HT1080 (cell line): ENCODE measurements at places on chromosomes 5 and 9.
A peak's percentile ranks its signal among the peaks of the same experiment; 100 is the strongest.

DNA sequence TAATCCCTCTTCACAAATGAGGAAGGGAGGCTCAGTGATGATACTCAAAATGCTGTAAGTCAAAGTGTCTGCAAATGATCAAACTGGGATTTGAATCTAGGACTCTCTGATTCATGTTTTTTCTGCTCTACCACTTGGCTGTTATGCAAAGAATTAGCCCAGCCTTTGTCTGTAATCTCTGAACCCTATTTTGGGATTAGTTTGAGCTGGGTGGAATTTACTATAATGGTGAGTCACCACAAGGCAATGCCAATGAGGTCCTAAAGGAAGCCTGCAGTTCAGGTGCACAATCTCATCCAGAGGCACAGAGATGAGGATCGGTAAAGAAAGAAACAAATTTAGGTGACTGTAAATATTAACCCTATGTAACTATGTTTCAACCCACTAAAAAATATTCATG lies 29.2 kb downstream of the RFK start:
- DNase-seq, result peak; percentile 57

GRCh38 chr9:63817622-63818518 lies 1467.1 kb downstream of the FOXD4L5 start:
- peak; percentile 36 for DNase-seq

GRCh38 chr9:114804505-114804904 lies 1.3 kb downstream of the TNFSF15 start:
- peak; percentile 76 for DNase-seq

- DNase-seq, result peak; percentile 19
These were observed 4.4 kb upstream of the TMEM268 start for GRCh38 chr9:114606597-114607207.

DNA sequence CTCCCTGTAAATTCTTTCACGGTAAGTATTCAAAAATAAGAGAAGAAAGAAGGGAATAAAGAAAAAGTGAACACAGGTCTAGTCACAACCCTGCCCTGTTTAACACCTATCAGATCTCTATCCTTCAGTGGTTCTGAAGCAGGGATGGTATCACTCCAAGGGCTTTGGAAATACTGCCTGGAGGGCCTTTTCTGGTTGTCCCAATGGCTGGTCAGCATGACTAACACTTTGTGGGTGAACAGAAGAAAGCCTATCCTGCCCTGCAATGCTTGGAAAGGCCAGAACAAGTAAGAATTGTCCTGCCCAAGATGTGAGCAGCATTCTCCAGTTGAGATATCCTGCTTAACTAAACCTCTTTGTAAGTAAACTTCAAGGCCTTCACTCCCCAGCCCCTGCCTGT lies 124.9 kb downstream of the TMEM167A start:
- DNase-seq, result peak; percentile 44

- DNase-seq, result no peak
These were observed 21.1 kb downstream of the LIFR start for GRCh38 chr5:38535248-38535750.

GRCh38 chr5:104344809-104345208 lies 782.2 kb upstream of the NUDT12 start:
- DNase-seq, result peak; percentile 82

GRCh38 chr5:5404381-5404780 lies 18.1 kb upstream of the ICE1 start:
- peak; percentile 73 for DNase-seq

DNA sequence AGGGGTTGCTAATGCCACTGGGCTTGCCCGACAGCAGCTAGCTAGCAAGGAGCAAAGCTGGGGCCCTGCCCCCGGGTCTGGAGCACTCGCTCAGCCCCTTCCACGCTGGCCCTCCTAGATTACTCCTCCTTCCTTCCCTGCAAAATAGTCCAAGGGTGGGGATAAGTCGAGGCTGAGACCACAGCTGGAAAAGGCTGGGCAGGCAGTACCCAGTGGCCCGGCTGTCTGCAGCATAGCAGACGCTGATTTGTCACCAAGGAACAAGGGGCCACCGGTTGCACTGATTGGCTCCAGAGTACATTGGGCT lies 73.9 kb downstream of the ADAMTS2 start:
- no peak for DNase-seq
